ENCODE measurements at places on chromosomes 13 and 19. TPM values are rescaled to one million over a fixed set of nuclear protein-coding genes. Genes with fewer than 3 reads are reported as not detected.

The STOML3 gene
- total RNA-seq, result not detected

DNA sequence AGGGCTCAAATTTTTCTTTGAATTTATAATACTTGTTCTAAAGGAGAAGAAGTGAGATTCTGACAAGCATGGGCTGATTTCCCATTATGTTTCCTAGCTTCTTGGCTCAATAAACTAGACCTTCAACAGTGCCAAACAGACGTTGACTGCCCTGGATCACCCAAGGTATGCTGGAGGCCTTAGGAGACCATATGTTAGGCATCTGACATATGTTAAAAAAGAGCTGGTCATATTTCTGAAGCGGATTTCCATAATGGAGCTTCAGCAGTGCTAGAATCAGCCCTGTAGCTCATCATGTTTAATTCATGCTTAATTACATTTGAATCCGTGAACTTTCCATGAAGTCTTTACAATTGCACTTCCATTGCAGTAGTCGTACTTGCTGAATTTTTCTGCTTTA lies 653.3 kb downstream of the DIAPH3 start:
- DNase-seq, result no peak
- H3K4me1 ChIP-seq, result no peaks in the 10 kb centered on the region
- no peaks in the 10 kb centered on the region for H3K27me3 ChIP-seq
- H3K36me3 ChIP-seq, result no peaks in the 10 kb centered on the region
- no peak overlapping the region for H3K27ac ChIP-seq

The GGN gene
- total RNA-seq, result 0.34 TPM

DNA sequence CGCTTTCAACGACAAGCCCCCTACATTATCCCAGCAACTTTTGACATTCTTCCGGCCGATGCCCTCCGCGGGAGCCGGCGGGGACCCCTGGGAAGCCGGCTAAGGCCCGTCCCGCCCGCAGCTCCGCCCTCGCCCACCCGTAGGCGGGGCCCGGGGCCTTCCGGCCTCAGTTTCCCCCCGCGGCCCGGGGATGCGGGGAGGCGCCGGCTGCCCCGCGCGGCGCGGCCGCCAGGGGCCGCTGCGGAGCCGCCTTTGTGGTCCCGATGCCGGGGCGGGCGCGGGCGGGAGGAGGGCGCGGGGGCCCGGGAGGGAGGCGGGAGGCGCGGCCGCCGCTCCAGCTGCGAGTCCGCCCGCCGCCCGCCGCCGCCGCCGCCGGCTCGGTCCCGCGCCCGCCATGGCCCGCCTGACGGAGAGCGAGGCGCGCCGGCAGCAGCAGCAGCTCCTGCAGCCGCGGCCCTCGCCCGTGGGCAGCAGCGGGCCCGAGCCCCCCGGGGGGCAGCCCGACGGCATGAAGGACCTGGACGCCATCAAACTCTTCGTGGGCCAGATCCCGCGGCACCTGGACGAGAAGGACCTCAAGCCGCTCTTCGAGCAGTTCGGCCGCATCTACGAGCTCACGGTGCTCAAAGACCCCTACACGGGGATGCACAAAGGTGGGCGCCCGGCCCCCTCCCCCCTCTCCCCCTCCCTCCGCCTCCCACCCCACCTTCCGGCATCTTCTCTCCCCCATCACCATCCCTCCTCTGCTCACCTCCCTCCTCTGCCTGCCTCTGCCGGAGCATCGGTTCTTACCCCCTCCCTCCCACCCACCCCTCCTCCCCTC lies at the start of gene CELF5:
TSS of gene CELF5 (plus strand) at position 316 of the 823 bp plus-strand sequence. CDS start at position 395, 79 bp downstream.
- no peak within 1 kb of the TSS for H3K27ac ChIP-seq
- no peaks in the 10 kb centered on the region for H3K36me3 ChIP-seq
- peaks cover 29% of the 10 kb centered on the region for H3K27me3 ChIP-seq

- no peak for DNase-seq
- no peak within 1 kb of the TSS for H3K27ac ChIP-seq
- peaks cover 10% of the 10 kb centered on the region for H3K4me1 ChIP-seq
- H3K27me3 ChIP-seq, result no peaks in the 10 kb centered on the region
- H3K36me3 ChIP-seq, result no peaks in the 10 kb centered on the region
- H3K4me3 ChIP-seq, result no peak within 1 kb of the TSS
Observed at GRCh38 chr19:36032251-36033104, at the start of gene CLIP3. TSS of gene CLIP3 (minus strand) at chr19:36032873. CDS start at chr19:36032357, 516 bp downstream.

- H3K36me3 ChIP-seq, result no peaks in the 10 kb centered on the region
- H3K4me1 ChIP-seq, result no peaks in the 10 kb centered on the region
- no peak for DNase-seq
- no peaks in the 10 kb centered on the region for H3K27me3 ChIP-seq
Observed at GRCh38 chr13:87280139-87280538, 391.0 kb upstream of the SLITRK5 start.

GRCh38 chr13:76620036-76620435 lies 266.2 kb downstream of the KCTD12 start:
- H3K4me3 ChIP-seq, result no peak overlapping the region
- no peaks in the 10 kb centered on the region for H3K4me1 ChIP-seq
- no peaks in the 10 kb centered on the region for H3K36me3 ChIP-seq

The CEBPA gene
- total RNA-seq, result 2.5 TPM

DNA sequence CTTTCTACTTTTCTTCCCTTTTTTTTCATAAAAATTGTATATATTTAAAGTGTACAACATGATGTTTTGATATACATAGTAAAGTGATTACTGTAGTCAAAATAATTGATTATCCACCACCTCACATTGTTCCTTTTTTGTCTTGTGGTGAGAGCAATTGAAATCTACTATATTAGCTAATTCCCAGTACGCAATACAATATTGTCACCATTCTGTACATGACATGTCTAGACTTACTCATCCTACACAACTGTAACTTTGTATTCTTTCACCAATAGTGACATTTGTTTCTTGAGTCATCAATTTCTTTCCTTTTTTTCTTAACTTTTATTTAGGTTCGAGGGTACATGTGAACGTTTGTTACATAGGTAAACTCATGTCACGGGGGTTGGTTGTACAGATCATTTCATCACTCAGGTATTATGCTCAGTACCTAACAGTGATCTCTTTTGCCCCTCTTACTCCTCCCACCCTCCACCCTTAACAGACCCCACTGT lies 265.2 kb downstream of the KCNRG start:
- no peak overlapping the region for H3K27ac ChIP-seq
- H3K27me3 ChIP-seq, result no peaks in the 10 kb centered on the region
- H3K4me3 ChIP-seq, result no peak overlapping the region
- no peaks in the 10 kb centered on the region for H3K36me3 ChIP-seq
- H3K4me1 ChIP-seq, result peaks cover 7% of the 10 kb centered on the region

GRCh38 chr13:49652355-49653305 lies 24.3 kb downstream of the ARL11 start:
- no peaks in the 10 kb centered on the region for H3K36me3 ChIP-seq
- no peak overlapping the region for H3K4me3 ChIP-seq
- H3K27ac ChIP-seq, result no peak overlapping the region
- H3K27me3 ChIP-seq, result no peaks in the 10 kb centered on the region
- no peaks in the 10 kb centered on the region for H3K4me1 ChIP-seq

GRCh38 chr13:80742033-80742432 lies 401.1 kb upstream of the SPRY2 start:
- no peaks in the 10 kb centered on the region for H3K27me3 ChIP-seq
- DNase-seq, result no peak
- H3K36me3 ChIP-seq, result no peaks in the 10 kb centered on the region

The ZNF682 gene
- total RNA-seq, result 11.3 TPM

The PRRG2 gene
- total RNA-seq, result 3.0 TPM

The ACP7 gene
- not detected for total RNA-seq

- DNase-seq, result no peak
- H3K4me3 ChIP-seq, result no peak overlapping the region
- H3K27me3 ChIP-seq, result no peaks in the 10 kb centered on the region
- H3K36me3 ChIP-seq, result no peaks in the 10 kb centered on the region
- H3K27ac ChIP-seq, result no peak overlapping the region
Observed at GRCh38 chr13:109396266-109396665, 390.1 kb downstream of the IRS2 start.

DNA sequence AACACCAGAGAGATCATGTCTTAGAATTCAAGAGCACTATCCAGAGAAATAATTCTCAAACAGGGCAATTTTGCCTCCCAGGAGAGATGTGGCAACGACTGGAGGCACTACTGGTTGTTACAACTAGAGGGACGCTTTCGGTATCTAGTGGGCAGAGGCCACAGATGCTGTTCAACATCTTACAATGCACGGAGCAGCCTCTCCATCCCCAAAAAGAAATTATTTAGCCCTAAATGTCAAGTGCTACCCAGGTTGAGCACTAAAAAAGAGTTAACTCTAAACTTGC lies 78.6 kb downstream of the ABCC4 start:
- no peak for DNase-seq
- no peak overlapping the region for H3K4me3 ChIP-seq
- H3K27me3 ChIP-seq, result no peaks in the 10 kb centered on the region
- peaks cover 14% of the 10 kb centered on the region for H3K4me1 ChIP-seq

The CABP5 gene
- total RNA-seq, result not detected

The OLFM4 gene
- not detected for total RNA-seq

The FBN3 gene
- not detected for total RNA-seq

GRCh38 chr19:9054765-9055164 lies 32.1 kb upstream of the OR1M1 start:
- no peak for DNase-seq
- no peak overlapping the region for H3K4me3 ChIP-seq
- H3K36me3 ChIP-seq, result no peaks in the 10 kb centered on the region

The BRSK1 gene
- total RNA-seq, result 1.7 TPM

Measured in B cell (primary cell).